ENCODE measurements at places on chromosomes 7 and 10.

DNA sequence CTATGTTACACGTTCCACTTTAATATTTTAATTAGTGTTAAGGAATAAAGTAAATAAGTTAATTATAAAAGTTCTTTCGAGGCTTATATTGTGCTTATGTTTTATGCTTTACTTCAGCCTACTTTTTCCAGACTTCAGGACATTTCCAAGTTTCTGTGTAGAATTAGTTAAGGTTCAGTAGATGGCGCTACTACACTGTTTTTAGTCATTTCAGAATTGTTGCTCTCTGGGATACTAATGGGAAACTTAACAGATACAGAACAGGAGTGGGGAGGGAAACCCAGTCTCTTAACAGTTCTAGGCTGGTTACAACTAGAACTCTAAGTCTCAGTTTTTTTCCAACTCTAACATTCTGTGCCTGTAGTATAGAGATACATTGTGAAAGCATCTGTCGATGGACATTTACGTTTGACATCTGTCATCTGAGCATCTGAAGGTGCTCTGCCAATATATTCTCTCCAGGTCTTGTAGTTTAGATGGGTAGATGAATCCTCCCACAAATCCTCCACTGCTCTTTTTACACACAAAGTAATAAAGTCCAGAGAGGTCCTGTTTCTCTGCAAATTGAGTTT is 56.8 kb upstream of the FAM171A1 start:
- no peak for DNase-seq

GRCh38 chr7:26667514-26668133 is 196.8 kb downstream of the SKAP2 start:
- DNase-seq: peak; percentile 86

- no peak for DNase-seq
Measured at GRCh38 chr10:5573968-5574641, 49.3 kb downstream of the CALML3 start.

- no peak for DNase-seq
Measured at GRCh38 chr7:84021292-84021908, 173.2 kb downstream of the SEMA3A start.

- no peak for DNase-seq
Measured at GRCh38 chr10:110074758-110075671, 67.2 kb downstream of the ADD3 start.

DNA sequence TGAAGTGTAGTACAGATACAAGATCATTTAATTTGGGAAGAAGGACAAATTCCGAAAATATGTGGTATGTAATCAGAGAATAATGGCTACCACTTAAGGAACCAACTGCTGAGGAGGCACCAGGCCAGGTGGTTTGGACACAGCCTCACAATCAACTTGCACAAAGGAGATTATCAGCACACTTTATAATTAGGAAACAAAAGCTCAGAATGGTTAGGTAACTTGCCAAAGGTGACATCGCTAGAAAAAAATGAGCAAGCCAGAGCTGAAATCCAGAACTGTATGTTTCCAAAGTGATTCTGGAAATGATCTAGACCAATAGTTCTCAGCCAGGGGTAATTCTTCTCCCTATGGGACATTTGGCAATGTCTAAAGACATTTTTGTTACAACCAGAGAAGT is 36.6 kb downstream of the ERCC6 start:
- no peak for DNase-seq

GRCh38 chr7:43692582-43693373 is 36.5 kb downstream of the COA1 start:
- DNase-seq: no peak

- DNase-seq: no peak
Measured at GRCh38 chr10:47152861-47153349, 147.1 kb upstream of the GDF10 start.

- DNase-seq: no peak
Measured at GRCh38 chr10:29256586-29256985, 32.3 kb upstream of the LYZL1 start.

GRCh38 chr10:98411768-98412167 is 3.2 kb downstream of the PYROXD2 start:
- no peak for DNase-seq
